ENCODE measurements at places on chromosomes 3 and 15.

GRCh38 chr3:81173514-81173913, 587.9 kb downstream of the GBE1 start:
- DNase-seq = no peak

GRCh38 chr3:69997631-69998307, 1.8 kb upstream of the SAMMSON start:
- no peak for DNase-seq

- DNase-seq = no peak
Observed at GRCh38 chr3:134126153-134126552, 96.4 kb upstream of the SLCO2A1 start.

GRCh38 chr3:64166584-64167162, 58.6 kb downstream of the PRICKLE2 start:
- DNase-seq = no peak

DNA sequence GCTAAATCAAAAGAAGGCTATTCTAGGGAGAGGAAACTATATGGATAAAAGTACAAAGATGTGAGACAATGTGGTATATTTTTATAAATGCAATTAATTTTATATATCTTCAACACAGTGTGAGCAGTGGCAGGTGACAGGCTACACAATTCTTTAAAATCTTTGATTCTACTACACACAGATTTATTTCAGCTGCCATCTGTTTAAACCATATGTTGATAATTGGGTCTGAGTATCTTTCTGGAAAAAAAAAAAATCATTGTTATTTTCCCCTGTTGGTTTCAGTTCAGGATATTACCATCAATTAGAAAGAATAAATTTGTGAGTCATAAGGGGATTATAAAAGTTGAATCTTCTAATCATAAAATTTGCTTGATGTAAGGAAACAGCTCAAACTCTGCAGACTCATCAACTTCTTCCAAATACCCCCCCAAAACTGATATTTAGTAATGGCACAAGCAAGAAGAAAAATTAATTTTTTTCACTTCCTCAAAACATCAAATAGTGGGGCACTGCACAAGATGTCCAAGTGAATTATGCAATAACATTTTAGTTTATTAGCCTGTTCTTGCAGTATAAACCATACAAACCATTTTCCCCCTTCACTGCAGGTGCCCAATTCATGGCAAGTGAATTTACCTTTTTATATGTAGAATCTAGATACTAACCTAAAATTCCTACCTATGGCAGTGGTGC, 12.0 kb downstream of the PIERCE2 start:
- no peak for DNase-seq

- no peak for DNase-seq
Observed at GRCh38 chr3:52193065-52193464, 4.9 kb upstream of the ALAS1 start.

DNA sequence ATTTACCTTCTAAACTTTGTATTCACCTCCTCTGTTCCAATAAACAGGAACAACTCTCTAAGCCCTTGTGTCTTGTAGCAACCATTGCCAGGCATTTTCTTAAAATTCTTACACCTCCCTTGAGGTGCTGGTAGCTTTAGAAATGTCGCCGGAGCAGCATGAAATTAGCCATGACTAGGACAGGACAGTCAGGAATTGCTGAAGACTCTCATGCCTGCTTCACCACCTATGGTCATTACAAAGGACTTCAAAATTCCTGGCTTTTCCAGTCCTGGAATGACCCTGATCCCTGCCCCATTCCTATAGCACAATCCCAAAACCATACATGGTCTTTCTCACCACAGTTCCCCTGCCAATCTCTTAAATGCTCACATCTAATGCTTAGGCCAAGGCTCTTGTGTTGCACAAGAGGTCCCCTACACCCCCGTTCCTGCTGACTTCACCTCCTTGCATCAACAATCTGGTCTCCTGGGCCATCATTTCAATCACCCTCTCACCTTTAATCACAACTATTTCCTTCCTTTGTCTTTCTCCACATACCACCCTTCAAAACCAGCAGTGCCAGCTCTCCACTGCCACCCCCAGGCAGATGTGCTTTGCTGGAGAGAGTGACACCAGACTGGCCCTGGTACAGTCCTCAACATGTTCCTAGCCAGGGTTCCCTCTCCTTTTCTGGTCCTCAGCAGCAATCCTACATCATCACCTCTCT, 113.2 kb upstream of the TJP1 start:
- no peak for DNase-seq

DNA sequence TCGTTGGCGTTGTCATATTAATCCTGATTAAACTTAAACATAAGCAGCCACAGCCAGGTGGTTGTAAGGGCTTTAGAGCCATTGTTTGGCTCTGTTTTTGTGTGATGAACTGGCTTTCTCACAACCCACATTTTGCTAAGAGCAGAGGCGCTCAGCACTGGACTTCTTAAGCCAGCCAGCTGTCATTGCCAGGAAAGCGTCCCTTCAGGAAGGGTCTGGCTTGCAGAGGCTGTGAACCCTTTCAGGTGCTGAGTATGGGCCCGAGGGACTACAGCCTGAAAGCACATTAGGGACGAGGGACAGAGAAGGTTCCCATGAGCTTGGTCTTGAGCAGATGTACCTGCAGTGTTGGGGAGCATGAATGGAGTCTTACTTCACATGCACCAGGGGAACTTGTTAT, 112.3 kb downstream of the CHCHD6 start:
- DNase-seq = no peak

DNA sequence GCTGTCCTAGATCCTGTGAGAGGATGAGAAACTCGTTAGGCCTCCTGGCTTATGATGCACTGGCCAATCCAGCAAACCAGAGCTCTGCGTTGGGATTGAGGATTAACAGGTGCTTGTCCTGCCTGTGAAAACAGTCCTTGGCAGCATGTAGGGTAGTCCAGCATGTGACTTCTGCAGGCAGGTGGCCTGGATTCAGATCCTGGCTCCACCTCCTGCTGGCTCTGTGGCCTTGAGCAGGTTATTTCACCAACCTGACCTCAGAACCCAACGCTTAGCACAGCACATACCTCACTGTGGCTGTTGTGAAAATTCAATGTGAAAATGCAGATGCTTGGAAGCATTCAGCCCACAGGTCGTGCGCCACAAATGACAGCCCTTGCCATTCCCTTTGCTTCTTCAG, 33.6 kb downstream of the PLA2G4D start:
- DNase-seq = no peak

DNA sequence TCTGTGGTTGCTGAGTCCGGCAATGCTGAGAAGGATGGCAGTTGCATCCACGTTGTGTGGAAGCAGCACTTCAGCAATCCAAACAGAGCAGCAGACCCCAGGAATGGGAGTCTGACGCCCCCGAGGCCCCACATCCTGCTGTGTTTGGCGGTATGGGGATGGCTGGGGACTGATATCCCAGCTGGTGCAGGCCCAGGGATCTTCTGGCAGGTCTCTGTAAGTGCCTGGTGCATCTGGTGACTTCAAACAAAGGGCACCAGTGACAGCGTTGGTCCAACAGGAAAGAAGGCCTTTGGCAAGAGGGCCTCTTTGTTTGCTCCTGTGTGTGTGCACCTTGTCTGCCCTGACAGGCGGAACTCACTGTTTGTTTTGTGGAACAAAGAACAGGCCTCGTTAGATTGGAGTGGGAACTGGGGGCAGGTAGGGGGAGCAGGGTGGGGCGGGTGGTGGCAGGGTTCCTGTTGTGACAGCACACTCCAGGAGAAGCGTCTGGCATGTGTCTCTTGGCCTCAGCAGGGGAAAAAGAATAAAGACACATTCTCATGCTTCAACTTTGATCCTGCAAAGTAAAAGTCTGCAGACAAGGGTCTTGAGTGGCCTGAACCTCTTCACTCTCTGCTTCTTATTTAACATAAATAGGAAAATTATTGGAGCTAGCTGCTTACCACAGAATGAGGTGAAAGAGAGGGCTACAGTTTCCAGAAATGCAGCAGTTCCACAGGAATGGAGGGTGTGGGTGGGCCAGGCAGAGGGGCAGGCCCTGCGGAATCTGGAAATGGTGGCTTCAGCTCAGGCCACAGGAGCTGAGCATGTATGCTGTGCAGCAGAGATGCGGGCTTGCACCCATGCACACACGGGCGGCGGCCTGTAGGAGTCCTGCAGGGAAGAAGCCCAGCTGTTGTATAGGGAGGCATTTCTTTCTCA, 94.5 kb upstream of the MYZAP start:
- DNase-seq = no peak

- DNase-seq = no peak
Observed at GRCh38 chr3:101643861-101644613, 32.9 kb downstream of the ZBTB11 start.

DNA sequence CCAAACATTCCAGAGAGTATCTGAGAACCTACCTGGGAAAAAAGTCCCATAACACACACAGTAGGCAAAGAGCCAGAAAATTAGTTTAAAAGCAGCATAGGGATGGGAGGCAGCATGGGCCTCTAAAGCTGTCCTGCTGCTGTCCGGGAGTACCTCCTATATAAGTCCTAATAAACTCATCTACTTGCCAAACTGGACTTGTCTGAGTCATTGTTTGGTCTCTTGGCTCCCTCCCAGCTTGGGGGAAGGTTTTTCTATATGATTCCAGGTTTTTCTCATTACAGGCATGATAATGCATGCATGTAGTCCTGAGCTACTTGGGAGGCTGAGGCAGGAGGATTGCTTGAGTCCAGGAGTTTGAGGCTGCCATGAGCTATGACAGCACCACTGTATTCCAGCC, 17.5 kb upstream of the HACD2 start:
- no peak for DNase-seq

- DNase-seq = peak; percentile 79
Observed at GRCh38 chr15:73922186-73923151, 3.8 kb upstream of the LOXL1 start.

- no peak for DNase-seq
Observed at GRCh38 chr3:42014458-42014920, 52.6 kb upstream of the ULK4 start.

DNA sequence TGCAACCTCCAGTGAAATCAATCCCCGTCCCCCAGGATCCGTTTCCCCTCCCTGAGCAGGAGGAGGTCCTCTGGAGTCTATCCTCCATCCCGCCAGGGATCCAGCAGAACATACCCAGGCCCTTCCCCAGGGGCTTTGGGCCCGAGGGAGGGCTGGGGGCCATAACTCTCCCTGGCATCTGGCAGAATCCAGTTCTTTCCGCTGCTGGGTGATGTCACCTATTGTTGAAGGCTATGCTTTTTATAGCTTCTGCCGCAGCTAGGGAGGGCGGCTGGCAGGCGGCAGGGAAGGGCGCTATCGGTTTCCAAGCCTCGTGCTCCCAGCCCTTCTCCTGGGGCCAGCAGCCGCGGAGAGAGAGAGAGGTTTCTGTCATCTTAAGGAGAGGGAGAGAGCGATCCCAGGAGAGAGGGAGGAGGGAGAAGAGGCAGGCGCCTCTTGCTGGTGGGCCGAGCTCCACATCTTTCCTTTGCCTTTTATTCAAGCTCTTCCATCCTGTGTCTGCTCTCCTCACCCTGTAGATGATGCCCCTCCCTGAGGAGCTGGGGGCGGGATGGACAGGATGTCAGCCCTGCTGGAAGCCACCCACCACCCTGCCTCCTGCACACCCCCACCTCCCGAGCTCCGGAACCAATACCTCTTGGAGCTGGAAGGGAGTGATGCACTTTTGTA, 120.1 kb downstream of the ANP32A start:
- peak; percentile 12 for DNase-seq

GRCh38 chr3:16838561-16838960, 46.2 kb upstream of the PLCL2 start:
- DNase-seq = no peak

DNA sequence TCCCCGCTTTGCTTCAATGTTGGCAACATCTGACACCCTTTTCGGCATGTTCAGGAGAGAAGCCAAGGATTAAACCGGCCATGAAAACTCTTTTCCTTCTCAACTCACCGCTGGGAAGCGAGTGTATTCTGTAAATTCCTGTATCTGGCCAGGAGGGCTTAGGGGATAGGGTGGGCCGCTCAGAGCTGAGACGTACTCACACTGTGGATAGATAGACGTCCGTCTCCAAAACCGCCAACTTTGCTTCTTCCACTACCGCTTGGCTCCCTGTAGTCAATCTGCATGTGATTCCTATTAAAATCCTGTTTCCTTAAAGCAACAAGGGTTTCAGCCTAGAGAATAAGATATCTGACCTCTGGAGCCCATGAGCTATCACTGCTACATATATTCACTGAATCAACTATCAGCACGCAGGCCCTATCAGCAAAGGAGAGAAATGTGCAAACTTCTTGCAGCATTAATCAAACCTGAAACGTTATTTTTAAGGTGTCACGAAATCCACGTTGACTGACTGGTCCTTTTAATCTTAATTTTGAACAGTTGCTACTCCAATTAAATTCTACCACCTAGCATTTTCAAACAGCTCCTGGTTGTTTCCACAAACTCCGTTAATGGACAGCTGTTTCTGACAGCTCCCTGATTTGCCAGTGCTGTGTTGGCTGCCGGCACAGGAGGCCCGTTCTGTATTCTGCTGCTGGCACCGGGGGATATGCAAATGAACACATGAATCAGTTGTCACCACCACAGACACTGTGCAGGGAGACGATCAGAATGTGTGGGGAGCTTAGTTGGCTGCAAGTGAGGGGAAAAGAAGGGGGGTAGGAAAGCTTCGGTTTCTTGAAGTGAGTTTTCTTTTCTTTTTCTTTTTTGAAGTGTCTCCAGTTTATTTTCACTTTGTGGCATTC, 438.9 kb upstream of the ARRDC4 start:
- no peak for DNase-seq

- DNase-seq = no peak
Observed at GRCh38 chr15:48627260-48627940, 18.1 kb downstream of the FBN1 start.

DNA sequence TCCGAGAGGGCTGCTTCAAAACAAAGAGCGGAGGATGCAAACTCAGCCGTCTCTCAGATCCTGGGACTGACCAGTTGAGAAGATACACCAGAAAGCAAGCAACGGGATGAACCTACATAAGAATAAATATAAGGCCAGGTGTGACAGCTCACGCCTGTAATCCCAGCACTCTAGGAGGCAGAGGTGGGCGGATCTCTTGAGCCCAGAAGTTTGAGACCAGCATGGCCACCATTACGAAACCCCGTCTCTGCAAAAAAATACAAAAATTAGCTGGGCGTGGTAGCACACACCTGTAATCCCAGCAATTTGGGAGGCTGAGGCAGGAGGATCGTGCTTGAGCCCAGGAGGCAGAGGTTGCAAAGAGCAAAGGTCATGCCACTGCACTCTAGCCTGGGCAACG, 31.7 kb downstream of the RBPMS2 start:
- DNase-seq = no peak

DNA sequence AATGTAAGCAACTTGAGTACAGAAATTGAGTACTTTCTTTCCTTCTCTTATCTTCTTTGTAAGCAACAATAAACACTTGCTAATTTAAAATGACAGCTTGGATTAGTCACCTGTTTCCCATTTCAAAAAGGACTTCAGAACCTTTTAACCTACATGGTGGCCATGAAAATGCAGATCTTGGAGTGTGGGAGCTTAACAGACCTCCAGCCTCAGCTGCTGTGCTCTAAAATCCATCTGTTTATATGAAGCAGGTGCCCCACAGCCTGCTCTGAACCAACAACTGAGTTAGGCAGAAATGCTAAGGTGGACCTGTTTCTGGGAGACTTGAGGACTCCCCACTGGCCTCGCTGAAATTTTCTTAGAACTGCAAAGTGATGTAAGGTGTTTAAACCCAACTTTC, 91.1 kb upstream of the TNIK start:
- DNase-seq = no peak

Data from iPS DF 19.7 (cell line).